Progenitor cell of endocrine pancreas (in vitro differentiated cells): ENCODE measurements at places on chromosomes 3 and 15.

GRCh38 chr3:182404031-182404430, 389.3 kb upstream of the ATP11B start:
- DNase-seq: no peak

DNA sequence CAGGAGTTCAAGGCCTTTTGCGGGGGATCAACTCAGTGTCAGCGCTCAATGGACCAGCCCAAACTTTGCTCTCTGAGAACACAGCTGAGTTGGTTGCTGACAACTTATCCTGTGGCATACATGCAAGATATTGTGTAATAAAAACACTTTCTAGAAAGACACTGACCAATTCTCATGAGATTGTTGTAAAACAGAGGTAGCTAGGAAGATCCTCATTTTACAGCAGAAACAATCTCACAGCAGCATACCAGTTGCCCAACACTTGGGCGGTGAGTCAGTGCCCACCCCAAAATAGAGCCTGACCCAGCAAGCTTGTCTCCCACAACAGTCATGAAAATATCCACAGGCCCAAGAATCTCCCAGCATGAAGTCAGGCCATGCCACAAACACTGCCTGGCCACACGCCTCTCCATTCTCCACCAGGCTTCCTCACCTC, 18.2 kb downstream of the KLHL6 start:
- no peak for DNase-seq

DNA sequence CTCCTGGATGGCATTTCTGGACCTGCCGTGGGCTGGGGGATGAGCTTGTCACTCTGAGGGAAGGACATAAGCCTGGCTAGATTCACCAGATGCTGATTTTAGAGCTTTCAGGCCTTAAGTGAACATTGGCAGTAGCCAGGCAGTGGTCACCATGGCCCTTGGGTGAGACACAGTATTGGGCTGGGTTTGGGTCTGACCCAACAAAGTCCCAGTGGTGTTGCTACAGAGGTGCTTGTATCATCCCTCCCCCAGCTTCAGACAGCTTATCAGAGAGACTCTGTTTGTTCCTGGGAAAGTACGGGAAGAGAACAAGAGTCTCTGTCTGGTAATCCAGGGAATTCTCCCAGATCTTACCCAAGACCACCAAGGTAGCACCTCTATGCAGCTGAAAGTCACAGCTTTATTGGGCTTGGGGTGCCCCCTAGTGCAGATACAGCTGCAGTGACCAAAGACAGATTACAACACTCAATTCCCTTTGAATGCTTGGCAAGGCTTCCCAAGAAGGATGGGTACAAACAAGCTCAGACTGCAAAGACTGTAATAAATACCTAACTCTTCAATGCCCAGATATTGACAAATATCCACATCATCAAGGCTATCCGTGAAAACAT, 9.8 kb upstream of the RUVBL1 start:
- peak; percentile 20 for DNase-seq

DNA sequence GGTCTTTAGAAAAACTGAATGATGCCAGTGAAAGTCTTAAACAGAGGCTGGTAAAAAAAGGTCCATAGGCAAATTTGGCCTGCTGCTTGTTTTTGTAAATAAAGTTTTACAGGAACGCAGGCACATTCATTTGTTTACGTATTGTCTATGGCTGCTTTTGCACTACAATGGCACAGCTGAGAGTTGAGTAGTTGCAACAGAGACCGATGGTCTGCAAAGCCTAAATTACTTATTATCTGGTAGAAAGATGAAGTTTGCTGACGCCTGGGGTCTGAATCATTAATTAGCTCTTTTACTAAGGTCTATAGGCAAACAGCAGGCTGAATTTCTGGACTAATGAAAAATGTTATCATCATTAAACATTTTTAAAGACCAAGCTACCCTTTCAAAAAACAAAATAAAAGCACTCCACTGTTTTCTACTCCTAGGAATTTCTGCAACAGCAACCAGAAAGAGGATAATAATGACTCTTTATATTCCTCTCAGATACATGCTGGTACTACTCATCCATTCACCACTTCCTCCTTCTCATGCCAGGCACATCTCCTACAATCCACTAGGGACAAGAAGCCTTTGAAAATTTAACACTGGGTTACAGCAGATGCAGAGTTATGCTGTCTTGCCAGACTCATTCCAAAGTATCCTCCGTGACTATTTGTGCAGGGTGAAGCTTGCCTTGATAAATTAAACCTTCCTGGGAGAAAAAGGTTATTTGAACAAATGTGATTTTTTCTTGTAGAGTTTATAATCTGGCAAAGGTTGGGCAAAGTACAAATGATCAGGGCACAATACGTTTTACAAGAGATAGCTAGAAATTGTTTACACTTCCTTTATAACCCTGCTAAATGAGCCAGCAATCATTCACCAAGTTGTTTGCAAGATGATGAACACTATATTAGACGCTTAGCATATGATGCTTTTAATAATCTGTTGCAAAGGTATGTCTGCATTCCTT, 6.0 kb downstream of the GATM start:
- DNase-seq: no peak

DNA sequence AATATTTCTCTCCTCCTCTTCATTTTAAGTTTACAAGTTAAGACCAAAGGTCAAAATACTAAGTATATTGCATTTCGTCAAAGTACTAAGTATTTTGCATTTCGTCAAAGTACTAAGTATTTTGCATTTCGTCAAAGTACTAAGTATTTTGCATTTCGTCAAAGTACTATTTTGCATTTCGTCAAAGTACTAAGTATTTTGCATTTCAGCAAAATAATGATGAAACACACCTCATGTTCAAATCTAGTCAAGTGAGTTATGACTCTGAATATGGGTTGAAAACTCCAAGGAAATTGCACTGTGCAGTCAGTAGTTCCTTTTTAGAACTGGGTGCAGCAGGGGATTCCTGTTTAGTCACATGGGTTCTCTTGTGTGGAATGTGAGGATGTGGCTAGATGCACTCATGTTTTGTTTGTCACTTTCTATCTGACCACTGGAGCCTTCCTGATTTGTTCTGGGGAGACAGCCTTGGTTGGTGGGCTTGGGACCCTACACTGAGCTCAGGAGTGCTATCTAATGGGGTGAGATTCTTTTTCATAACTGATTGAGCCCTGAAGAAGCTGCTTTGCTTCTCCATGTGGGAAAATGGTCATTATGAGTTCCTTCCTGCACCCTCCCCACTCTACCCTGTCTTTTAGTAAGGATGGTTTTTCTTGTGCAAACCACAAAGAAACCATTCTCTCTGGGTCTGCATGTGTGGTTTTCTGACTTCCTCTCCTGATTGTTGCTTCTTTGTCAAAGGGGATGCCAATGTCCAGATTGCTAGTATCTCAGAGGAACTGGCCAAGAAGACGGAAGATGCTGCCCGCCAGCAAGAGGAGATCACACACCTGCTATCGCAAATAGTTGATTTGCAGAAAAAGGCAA, 73.4 kb downstream of the CCK start:
- no peak for DNase-seq
